Stimulated activated CD4-positive, alpha-beta T cell treated with anti-CD3 and anti-CD28 coated beads, Interleukin-1b, Interleukin-23, amount 100 ng/mL, for 1 hour (primary cell): ENCODE measurements at places on chromosomes 3 and 15.

DNA sequence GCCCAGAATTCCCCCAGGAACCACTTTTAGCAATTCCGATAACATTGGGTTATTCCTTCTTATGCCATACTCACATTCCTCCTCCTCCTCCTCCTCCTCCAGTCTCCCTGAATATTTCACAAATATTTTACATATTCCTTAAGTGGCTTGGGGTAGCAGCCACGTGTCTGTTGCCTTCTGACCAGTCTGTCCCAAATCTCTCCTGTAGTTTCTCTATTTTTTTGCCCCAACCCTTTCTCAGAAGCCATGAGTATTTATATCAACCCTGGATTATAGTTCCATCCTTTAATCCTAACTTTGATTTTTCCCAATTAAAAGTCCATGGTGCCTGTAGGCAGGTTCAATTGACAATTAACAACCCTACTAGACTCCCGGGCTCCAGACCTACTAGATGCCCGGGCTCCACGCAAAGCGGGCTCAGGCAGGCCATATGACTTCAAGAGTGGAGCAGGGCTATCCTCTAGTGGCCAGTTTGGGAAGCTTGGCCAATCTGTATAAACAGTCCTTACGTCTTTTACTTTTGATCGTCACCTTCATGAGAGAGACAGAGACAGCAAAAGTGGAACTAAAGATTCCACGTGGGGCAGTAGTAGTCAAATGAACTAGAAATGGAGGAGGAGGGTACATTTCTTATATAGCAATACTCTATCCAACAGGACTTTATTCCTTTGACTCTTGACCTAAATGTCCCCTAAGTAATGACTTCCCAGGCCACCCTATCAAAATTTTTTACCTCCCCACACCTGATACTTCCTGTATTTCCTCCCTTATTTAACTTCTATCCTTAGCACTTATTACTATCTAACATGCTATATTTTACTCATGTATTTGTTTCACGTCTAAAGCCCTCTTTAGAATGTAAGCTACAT lies 69.7 kb downstream of the USF3 start:
- DNase-seq = no peak

DNA sequence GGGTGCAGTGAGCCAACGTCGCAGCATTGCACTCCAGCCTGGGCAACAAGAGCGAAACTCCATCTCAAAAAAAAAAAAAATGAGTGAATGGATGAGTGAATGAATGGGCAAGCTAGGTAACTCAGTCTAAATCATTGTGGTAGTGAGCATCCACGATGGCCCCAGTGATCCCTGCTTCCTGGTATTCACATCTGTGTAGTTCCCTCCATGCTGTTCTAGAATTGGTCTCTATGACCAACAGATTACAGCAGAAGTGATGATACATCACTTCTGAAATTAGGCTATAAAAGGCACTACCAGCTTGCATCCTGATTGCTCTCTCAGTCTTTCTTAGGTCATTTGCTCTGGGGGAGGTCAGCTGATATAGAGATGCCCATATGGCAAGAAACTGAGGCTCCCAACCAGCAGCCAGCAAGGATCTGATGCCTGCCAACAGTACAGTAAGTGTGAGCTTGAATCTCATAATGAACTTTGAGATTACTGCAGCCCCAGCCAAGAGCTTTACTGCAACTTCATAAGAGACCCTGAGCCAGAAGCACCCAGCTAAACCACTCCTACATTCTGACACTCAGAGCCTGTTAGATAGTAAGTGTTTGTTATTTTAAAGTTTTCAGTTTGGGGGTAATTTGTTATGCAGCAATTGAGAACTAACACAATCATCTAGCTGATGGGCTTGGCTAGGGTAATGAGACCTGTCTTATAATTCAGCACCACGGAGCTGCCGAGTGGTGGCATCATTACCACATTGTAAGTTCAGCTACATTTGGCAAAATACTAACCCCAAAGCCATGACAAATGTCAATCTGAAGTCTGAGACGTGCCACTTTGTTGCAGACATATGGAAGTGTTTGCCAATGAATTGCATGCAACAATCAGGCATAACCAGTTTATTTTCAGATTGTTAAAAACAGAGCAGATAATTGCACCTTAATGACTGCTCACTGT lies 53.0 kb downstream of the KLHL6 start:
- DNase-seq = no peak

GRCh38 chr15:63544258-63545026 lies 40.0 kb downstream of the USP3 start:
- no peak for DNase-seq

- DNase-seq = no peak
Measured at GRCh38 chr3:147939839-147940238, 530.7 kb downstream of the ZIC1 start.

DNA sequence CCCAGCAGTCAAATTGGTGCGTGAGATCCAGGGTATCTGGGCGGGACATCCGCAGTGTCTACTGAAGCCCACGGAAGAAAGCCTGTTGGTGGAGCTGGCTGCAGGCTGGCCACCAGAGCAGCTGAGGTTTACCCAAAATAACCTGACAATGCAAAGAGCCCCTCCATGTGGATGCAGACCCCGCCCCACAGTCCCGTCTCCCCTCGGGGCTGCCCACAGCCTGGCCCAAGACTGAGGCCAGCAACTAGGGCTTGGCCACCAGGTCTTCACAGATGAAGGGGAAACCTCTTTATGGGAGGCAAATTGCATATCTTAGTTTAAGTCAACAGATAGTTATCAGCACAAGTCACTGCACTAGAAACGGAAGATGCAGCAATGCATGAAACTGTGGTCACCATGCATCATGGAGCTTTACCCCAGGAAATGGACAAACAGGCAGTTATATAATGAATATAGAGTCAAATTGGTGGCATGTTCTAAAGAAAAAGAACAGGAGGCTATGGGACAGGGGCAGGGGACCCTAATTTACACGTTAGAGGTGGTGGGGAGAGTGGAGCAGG lies 86.3 kb downstream of the ARNT2 start:
- DNase-seq = no peak

DNA sequence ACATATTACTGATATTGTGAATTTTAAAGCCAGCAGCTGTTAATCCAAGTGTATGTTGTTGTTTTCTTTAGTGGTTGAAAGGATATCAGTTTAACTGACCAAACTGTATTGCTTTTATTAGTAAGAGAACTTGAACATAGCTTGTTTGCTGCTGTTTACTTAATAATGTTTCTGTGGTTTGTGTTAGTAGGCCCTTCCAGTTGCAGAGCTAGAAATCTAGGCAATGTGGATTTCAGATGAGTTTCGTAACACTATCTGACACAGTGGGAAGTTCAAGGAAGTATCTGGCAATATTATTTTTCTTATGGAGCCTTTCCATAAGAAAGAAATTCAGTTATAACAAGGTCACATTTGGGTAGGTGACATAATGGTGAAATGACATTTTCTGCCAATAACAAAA lies 18.5 kb downstream of the ZNF609 start:
- DNase-seq = no peak
